ENCODE measurements at places on chromosomes 6 and 20.

DNA sequence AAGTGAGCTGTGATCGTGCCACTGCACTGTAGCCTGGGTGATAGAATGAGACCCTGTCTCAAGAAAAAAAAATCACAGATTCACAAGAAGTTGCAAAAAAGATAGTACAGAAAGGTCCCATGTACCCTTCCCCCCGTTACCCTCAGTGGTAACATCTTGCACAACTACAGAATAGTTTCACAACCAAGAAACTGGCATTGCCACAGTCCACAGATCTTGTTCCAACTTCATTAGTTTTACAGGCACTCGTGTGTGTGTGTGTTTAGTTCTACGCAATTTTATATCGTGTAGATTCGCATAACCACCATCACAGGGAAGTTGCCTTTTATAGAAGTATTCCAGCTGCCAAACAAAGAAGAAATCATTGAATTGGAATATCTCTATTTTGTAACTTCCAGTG is 19.1 kb downstream of the SPATA2 start:
- no peak for DNase-seq

- DNase-seq, result no peak
Measured at GRCh38 chr20:2817341-2817726, 1.2 kb downstream of the TMEM239 start.

- no peak for DNase-seq
Measured at GRCh38 chr6:45896783-45897441, 118.7 kb downstream of the CLIC5 start.

DNA sequence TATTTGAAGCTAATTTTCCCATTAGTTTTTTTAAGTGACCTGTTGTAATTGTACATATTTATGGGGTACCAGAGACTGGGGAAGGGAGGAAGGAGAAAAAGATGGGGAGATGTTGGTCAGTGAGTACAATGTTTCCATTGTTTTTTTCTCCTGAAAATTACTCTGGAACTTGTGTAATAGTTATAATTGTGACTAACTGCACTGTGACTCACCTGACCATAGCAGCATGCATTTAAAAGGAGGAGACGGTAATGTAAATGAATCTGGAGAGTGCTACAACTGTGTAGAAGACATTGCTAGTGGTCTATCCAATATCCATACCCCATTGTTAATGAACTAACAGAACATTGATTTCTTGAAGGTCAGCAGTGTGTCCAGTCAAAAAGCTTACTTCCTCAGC is 133.4 kb downstream of the RFPL4B start:
- DNase-seq, result no peak

DNA sequence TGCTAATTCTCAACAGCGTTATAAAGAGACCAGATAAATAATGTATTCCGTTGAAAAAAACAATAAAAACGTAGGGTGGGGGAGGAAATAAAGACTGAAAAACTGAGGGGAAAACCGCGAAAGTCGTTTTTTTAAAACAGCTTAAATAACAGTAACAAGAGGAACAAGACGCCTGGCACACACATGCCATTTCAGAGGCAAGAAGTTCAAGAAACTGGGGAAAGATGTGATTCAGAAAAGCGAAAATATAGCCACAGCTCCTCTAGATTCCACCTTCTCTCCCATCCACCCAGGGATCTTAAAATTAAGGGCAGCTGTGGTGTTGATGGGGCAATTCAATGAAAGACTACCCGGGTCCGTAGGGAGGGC is 1.3 kb downstream of the EPB41L2 start:
- no peak for DNase-seq

DNA sequence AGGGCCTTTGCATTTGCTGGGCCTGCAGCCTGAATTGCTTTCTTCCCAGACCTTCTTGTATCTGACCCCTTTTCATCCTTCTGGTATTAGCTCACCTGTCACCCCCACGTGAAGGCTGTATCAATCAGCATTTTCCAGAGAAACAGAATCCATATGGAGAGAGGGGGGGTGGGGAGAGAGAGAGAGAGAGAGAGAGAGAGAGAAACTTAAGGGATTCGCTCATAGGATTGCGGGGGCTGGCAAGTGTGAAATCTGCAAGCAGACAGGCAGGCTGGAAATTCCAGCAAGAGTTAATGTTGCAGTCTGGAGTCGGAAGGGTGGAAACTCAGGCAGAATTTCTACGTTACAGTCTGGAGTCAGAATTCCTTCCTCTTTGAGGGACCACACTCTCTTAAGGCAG is 410.7 kb upstream of the SULF2 start:
- no peak for DNase-seq

DNA sequence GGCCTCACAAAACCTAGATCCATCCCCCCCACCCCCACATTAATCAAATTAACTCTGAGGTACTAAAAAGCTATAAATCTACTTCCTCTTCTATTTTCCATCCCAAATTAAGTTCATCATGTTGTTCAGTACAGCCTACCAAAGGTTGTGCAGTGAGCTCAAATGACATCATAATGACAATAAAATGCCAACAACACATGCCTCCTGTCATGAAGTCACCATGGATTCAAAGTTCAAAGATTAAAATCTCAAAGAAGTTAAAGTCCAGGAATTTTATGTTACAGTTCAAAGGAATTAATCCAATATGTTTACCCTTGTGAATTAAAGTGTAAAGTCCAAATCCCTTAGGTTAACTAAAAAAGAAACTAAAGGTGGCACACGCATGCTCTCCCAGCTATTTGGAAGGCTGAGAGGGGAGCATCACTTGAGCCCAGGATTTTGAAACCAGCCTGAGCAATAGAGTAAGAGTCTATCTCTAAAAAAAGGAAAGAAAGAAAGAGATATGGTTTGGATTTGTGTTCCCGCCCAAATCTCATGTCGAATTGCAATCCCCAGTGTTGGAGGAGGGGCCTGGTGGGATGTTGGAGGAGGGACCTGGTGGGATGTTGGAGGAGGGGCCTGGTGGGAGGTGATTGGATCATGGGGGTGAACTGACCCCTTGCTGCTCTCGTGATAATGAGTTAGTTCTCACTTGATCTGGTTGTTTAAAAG is 25.7 kb upstream of the SIRT5 start:
- DNase-seq, result peak; percentile 4

DNA sequence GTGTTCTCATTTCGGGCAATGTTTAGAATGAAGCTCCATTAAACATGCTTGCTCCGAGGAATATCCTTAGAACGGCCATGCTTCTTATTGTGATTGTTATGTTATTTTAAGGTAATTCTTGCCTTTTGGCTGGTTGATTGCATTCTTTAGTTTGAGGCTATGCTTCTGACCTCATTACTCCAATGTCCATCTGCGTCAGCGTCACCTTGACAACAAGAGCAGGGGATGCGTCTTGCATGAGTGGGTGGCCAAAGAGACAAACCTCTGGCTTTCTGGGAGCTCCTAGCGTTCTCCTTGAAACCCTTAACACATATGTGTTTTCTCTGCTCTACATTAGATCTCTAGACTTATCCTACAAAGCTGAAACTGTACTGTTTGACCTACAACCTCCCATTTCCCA is 184.3 kb downstream of the THBS2 start:
- DNase-seq, result no peak

GRCh38 chr20:38680500-38681306 is 43.6 kb upstream of the SLC32A1 start:
- DNase-seq, result no peak

DNA sequence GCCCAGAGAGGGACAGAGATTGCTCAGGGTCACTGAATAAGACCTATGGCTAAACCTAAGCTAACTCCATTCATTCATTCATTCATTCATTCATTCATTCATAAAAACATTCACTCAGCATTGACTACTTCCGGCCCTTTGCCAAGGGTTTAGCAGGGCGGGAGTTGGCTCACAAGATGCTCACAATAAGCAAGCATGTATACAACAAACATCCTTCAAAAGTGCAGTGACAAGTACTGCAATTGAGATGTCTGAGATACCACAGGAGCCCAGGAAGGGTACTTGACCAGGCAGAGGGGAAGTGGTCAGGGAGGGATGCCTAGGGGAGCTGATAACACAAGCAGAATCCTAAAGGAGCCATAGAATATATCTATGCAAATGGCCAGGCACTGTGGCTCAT is 18.2 kb upstream of the KIAA1755 start:
- no peak for DNase-seq

GRCh38 chr20:64024141-64024990 is 11.6 kb upstream of the C20orf204 start:
- DNase-seq, result no peak

GRCh38 chr6:157401734-157402338 is 20.8 kb downstream of the ZDHHC14 start:
- no peak for DNase-seq

GRCh38 chr6:93516441-93516840 is 97.1 kb upstream of the EPHA7 start:
- no peak for DNase-seq

- DNase-seq, result no peak
Measured at GRCh38 chr6:167845856-167846255, 19.1 kb downstream of the AFDN start.

GRCh38 chr6:128271527-128271926 is 248.9 kb downstream of the PTPRK start:
- no peak for DNase-seq

DNA sequence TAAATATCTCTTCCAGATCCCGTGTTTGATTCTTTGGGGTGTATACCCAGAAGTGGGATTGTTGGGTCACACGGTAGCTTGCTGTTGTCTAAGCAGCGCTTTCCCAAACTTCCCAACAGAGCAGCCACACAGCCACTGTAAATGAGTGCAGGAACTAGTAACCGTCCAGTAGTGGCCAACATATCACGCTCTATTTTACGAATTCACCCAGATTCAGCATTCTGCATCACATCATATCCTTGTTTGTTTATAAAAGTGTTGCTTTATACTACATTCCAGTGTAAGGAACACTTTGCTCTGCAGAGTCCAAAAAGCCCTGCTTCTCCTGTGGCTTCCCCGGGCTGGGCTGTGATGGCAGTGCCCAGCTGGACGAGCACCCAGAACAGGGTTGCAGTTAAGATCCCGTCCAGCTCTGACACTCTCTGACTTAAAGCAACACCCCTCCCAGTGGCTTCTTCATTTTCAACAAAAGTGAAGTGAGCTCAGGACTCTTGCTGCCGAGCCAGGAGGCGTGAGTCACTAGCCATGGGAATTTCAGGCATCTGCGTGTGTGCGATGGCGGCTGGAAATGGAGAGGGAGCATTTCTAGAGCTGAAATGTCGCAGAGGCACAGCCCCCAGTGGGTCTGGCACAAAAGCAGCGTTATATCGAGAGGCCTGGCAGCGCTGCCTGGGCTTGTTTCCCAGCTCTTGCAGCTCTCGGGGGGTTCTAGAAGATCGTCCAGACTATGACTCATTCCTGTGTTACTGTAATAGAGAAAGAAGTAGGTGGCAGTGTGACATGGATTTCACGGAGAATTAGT is 216.3 kb upstream of the ECI2 start:
- DNase-seq, result no peak

DNA sequence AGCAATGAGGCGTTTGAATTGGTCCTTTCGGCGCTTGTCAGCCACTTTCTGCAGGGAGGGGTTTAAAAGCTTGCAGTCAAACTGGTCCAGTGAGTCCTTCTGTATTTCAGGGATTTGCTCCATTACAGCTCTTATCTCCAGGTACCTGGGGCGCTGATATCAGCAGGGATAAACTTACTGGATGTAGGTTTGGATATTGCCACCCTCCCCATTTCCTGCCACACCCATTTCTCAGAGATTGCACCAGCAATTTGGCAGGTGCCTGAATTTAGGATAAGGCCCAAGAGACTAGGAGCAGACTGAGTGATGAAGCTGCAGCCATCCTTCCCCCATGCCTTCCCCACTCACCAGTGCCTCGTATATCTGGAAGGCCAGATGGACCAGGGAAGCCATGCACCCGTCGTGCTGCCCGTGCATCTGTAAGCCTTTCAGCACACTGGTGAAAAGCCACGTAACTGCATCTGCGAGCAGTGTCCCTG is 7.6 kb downstream of the POLR1C start:
- no peak for DNase-seq

DNA sequence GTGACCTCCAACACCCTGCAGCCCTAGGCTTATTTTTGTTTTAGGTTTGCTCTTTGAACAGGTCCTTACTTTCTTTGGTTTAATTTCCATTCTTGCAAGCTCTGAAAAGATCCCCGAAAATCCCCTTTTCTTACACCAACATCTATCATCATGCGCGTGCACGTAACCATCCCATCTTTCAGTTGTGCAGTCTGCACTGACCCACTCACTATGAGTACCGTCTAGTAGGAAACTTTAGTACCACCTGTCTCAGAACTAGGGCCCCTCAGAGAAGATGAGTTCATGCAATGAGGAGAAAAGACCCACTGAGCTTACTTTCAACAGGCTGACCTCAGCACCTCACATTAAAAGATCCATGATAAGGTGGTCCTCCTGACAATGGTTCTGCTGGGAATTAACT is 120.6 kb upstream of the AGPAT4 start:
- no peak for DNase-seq

GRCh38 chr20:658731-659291 is 5.8 kb upstream of the SRXN1 start:
- no peak for DNase-seq

GRCh38 chr20:34983089-34983820 is 27.6 kb downstream of the MYH7B start:
- no peak for DNase-seq

GRCh38 chr6:57267586-57268293 is 45.6 kb upstream of the RAB23 start:
- peak; percentile 43 for DNase-seq

- DNase-seq, result no peak
Measured at GRCh38 chr6:20589266-20589665, 55.0 kb downstream of the CDKAL1 start.

GRCh38 chr20:36313926-36314325 is 7.8 kb downstream of the DLGAP4 start:
- no peak for DNase-seq

- no peak for DNase-seq
Measured at GRCh38 chr20:5091902-5092301, 27.9 kb downstream of the PCNA start.

- DNase-seq, result no peak
Measured at GRCh38 chr20:17809362-17810061, 109.7 kb downstream of the BANF2 start.

DNA sequence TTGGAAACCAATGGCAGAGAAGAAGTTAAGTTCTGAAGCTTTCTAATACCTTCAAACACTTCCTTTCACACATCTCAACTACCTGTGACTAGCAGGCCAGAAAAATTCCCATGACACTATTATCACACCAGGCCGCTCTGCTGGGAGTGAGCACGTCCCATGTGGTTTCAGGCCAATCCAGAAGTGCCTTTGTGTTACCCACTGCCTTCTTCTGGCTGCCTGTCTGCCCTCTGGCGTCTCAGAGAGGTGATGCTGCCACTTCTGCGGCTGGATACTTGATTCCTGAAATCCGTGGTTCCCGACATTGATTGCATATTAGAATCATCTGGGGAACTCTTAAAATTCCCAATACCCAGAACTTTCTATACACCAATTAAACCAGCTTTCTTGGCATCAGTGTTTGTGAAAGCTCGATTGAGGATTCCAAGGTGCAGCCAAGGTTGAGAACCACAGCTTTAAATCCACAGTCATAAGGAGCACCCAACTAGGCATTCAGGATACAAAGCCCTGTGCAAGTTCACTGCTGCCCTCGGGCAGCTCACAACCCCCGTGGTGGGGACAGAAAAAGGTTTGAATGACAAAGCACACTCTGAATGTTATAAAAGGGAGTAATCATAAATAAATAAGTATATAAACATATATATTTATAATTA is 65.6 kb downstream of the STMND1 start:
- DNase-seq, result peak; percentile 53

All from NCI-H526 treated with DMSO at 0.1 percent for 48 hours (cell line).